Neuronal stem cell (in vitro differentiated cells): ENCODE measurements at places on chromosomes 3 and 15.

GRCh38 chr3:189457631-189458412, 173.4 kb upstream of the TP63 start:
- no peaks in the 10 kb centered on the region for H3K36me3 ChIP-seq
- H3K27me3 ChIP-seq, result no peaks in the 10 kb centered on the region
- H3K27ac ChIP-seq, result no peak overlapping the region
- no peak for DNase-seq
- H3K4me1 ChIP-seq, result no peaks in the 10 kb centered on the region
- H3K4me3 ChIP-seq, result no peak overlapping the region

DNA sequence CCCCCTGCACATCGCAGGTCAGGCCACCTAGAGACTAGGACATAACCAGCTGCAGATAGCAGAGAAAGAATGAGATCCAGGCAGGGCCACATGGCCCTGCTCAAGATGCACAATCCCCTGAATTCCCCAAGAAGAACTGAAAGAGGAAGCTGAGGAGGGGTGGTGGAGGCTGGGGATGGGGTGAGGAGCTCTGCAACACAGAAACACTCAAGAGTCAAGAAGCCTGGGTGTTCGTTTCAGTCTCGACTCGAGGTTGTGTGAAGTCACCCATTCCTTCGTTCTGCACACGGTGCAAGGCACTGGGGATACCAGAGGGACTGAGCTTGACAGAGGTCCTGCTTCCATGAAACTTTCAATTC, 62.0 kb downstream of the TLE3 start:
- H3K27ac ChIP-seq, result no peak overlapping the region
- no peaks in the 10 kb centered on the region for H3K27me3 ChIP-seq

DNA sequence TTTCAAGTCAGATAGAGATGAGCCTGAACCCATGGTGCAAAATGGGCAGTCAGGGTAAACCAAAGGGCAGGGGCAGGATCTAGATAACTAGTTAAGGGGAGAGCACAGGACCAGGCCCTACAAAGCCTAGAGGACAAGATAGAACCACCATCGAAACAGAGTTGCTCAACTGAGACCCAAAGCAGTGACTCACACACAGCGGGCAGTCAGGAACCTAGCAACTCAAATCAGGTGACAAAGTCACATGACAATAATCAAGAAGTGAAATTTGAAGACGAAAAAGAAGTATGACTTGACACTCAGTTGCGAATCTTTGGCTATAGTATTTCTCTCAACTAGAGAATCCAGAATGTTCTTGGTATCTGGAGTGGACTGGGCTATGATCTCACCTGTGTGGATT, 136.0 kb upstream of the PTPRG start:
- H3K4me1 ChIP-seq, result no peaks in the 10 kb centered on the region
- no peak for DNase-seq
- H3K27ac ChIP-seq, result no peak overlapping the region
- no peaks in the 10 kb centered on the region for H3K27me3 ChIP-seq

DNA sequence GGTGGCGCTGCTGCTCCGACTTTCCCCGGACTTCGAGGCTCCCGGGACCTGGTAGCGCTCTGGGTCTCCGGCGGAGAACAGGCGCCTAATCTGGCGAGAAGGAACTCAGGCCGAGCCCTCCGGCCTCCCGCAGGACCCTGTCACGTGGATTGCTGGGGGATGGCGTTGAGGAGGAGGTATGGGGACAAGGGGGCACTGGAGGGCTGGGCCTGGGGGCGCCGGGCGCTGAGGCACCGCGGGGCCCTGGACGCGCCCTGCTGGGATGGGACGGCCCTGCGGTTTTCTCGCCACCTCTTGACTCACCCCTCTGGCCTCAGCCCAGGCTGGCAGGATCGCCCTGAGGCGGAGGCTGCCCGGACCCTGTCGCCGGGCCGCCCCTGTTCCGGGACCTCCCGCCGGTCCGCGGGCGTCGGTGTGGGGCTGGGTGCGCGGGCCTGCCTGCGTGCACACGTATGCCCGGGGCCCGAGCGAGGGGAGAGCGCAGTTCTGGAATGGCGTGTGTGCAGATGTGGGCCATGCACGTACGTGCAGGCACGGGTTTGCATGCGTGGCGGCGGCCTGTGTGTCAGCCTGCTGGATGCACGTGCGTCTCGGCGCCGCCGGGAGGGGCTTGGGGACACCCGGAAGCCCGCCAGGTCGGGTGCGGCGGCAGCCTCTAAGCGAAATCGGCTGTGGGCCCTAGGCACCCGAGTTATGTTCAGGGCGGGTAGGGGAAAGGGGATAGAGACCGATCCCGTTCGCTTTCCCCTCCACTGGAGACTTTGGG, 752 bp downstream of the C15orf39 start:
- peak overlapping the region; percentile 94 for H3K4me3 ChIP-seq
- H3K27ac ChIP-seq, result no peak overlapping the region
- peak; percentile 33 for DNase-seq

DNA sequence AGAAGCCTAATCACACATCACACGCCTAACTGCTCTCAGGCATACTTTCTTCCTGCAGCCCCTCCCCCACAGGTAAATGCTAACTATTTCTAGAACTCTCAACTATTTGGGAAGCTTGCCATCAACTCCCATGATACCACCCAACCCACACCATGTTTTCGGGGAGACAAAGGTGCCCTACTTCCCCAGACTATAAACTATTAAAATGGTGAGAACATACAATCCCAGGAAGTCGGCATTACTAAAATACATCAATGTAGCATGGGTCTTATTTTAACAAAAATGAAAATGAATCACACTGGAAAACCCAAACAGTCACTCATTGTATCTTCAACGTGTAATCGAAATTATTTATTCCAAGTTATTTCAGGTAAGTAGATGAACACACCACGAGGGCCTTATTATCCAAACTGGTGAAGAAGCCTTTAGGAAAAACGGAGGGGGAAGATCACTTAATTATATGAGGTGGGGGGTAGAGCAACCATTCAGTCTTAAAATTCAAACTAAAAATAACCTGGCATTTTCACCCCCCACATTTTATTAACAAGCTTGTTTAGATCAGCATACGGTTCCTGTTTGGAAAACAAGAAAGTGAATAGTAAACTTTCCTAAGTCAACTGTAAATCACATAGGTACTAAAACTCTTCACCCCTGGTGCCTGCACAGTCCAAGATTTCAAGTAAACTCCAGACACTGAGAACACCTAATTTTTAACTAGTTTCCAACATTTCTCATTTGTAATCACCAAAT, 1.9 kb downstream of the TBL1XR1 start:
- peak overlapping the region; percentile 99 for H3K27ac ChIP-seq
- H3K4me3 ChIP-seq, result peak overlapping the region; percentile 85
- H3K36me3 ChIP-seq, result no peaks in the 10 kb centered on the region
- no peak for DNase-seq

DNA sequence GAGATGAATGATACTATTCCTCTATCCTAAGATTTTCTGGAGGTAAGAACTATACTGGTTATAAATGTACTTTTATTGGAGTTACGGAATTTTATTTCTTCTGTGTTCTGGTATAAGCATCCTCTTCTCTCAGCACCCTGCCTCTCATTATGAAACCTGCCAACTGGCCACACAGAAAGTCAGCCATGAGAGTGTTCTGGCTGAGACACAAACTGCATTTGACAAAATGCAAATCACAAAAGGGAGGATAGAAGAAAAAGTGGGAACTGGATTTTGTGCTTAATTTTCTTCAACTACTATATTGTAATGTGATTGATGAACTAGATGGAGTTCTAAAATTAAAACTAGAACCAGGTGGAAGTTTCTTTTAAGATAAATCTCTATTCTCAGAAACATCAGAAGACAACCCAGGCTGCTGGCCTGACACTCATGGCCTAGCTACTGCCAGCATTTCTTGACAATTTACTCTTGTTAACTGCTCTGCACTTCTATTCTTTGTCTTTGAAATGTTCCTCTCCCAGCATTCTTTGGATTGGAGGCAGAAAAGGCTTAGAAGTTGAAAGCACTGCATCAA, 143.1 kb downstream of the WDR76 start:
- H3K4me3 ChIP-seq, result no peak overlapping the region
- no peaks in the 10 kb centered on the region for H3K36me3 ChIP-seq
- H3K27me3 ChIP-seq, result no peaks in the 10 kb centered on the region
- DNase-seq, result no peak
- H3K4me1 ChIP-seq, result peaks cover under 1% of the 10 kb centered on the region

GRCh38 chr3:170982733-170983132, 43.8 kb downstream of the SLC2A2 start:
- no peaks in the 10 kb centered on the region for H3K36me3 ChIP-seq
- H3K27ac ChIP-seq, result no peak overlapping the region
